ENCODE measurements at places on chromosomes 3 and 15. TPM values are rescaled to one million over a fixed set of nuclear protein-coding genes. Genes with fewer than 3 reads are reported as not detected.

DNA sequence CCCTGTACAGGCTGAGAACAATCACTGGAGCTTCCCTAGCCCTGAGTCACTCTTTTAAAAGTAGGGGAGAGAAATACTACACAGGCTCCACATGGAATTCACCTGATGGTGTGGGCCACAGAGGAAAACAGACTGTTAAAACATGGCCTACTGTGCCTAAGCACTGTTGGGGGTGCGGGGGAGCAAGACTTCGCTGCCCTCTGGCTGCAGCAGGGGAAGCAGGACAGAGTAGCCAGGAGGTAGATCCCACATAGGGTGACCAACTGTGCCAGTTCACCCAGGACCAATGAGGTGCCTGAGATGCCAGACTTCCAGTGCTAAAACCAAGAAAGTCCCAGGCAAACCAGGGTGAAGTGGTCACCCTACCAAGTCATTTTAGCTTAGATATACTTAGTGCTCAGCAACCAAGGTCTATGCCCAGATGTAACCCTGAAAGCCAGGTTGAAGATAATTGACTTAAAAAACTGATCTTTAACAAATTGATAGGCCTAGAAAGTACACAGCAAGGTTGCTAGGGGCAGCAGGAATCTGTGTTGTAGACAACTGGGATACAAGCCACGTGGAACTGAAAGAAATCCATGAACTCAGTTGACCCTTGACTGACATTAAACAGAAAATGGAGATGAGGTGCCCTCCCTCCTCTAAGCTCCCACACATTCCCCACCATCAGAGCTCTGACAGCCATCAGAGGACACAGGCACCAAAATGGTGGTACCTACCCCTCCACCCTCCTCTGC lies 344.2 kb upstream of the PPP2R3A start:
- DNase-seq: no peak

DNA sequence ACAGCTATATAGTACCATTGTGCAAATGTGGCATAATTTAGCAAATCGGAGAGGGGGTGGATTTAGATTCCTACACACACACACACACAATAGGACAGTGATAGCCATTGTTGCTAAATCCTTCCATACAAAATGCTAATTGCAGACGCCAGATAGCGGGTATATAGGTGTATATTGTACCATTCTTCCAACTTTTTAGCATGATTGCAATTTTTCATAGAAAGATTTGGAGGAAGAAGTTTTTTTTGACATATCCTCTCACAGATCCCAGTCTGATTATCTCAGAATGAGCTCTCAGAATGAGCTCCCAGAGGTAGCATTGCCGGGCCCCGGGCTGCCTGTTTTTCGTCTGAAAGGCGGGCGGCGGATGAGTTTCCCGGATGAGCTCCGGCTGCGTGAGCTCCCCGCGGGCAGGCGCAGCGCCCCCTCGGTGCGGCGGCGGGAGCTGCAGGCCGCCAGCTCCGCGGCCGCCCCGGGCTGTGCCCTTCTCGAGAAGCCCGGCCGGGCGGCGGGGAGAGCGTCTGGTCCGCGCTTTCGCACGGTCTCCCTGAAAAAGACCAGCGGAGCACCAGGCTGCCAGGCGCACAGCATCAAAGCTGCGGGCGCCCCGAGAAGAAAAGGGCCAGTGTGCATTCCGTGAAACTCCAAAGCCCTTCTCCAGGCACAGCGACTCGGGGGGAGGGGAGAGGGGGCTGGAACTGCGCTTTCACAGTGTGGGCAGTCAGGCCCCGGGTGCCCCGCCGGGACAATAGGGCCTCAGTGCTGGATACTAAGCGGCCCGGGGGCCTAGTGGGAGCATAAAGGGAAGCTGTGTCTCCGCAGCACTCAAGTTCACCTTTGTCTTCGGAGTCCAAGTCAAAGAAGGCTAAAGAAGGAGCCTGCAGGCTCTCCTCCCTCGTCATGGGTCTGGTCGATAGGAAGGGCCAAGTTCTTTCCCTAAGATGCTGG lies 12.0 kb upstream of the SHC4 start:
- DNase-seq: peak; percentile 79

Gene C3orf85
- total RNA-seq: 31.9 TPM

- no peak for DNase-seq
Measured at GRCh38 chr15:66661432-66662096, 40.5 kb upstream of the SMAD6 start.

Gene GAP43
- total RNA-seq: 0.61 TPM

DNA sequence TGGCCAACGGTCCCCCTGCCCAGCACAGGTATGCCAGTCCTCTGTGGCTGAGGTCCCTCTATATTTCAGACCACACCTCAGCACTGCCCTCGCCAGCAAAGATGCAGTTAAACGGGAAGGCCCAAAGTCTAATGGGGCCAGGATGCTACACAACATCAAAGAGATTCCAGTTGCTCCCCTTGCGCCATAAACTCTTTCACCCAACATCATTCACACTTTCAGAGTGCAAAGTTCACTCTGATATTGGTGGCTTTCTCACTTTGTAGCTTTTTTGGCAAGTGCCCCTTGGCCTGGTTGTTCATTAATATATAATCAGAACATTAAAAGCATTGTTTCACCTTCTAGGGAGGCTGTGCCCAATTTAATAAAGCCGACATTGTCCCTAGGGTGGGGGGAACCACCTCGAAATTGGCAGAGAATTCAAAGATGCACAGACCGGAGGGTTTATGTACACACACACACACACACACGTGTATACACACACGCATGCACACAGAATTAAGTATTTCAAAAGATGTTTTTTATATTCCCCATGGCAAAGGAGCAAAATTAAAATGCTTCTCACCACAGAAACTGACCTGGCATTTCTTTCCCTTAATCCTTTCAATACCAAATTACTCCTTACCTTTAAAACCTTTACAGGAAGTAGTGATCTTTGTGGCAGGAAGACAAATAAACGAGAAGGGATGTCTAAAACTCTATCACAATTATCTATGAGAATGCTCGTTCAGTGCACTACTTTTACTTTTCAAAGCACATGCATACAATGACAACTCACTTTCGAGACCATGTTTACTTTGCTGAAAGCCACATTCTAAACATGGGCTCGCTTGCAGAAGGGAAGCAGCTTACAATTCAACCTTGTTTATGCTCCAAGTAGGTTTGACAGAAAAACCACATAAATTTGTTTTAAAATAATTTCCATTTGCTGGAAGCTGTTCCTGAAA lies 19.5 kb downstream of the LRIG1 start:
- no peak for DNase-seq

- no peak for DNase-seq
Measured at GRCh38 chr15:70054366-70054765, 43.4 kb downstream of the TLE3 start.

- no peak for DNase-seq
Measured at GRCh38 chr3:158864492-158864891, 62.6 kb downstream of the MFSD1 start.

Gene GABRA5
- total RNA-seq: not detected

Gene DAZL
- not detected for total RNA-seq
